ENCODE measurements at places on chromosomes 12 and 14.

GRCh38 chr14:101234999-101235334 lies 326.3 kb upstream of the DIO3 start:
- no peak for DNase-seq

DNA sequence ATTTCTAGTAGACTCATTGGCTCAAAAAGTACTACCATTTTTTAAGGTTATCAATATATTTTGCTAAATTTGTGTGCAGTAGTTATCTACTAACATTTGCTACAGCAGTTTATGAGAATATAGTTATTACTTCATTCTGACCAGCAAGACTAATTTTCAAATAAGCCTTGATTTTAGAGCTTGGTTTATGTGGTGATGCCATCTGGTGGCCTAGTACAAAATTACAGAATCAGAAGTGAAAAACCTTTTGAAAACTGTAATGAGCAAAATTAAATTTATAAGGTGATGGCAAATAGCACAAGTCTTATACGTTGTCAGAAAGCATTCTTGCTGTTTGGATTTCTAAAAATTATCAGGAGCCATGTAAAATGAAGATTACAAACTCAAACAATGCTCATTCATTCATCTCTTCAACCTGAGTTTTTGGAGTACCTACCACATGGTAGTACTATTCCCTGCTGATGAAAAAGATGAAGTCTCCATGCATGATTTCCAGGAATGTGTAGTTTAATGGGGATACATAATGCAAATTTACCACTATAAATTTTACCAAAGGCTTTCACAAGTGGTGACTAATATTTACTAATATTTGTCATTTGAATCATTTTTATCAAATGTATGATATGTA lies 51.0 kb downstream of the MAGOHB start:
- no peak for DNase-seq

DNA sequence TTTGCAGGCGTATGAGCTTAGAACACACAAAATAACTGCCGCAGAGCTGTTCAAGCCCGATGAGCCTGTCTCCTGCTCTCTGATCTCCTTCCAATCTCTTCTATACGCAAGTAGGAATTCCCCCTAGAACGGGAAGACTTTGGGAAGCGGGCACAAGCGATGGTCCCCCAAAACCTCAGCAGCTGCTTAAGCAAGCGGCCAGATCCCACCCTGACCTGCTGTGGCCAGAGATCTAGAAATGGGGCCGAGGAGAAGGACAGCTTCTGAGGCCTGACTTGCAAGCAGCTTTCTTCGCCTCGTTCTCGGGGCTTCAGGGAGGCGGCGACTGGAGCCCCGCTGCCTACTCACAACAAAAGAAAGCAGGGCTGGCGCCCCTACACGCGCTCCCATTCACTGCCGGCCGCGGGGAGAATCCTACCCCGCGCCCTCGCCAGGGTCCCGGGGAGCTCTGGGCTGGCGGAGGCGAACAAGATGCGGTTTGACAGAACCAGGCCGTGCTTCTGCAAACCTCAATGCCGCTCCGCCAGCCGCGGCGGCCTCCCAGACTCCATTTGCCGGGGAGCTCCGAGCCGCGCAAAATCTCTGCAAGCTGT lies 922 bp downstream of the TBX5 start:
- no peak for DNase-seq

- no peak for DNase-seq
These were observed 8.0 kb downstream of the SLC2A14 start for GRCh38 chr12:7864601-7865150.

DNA sequence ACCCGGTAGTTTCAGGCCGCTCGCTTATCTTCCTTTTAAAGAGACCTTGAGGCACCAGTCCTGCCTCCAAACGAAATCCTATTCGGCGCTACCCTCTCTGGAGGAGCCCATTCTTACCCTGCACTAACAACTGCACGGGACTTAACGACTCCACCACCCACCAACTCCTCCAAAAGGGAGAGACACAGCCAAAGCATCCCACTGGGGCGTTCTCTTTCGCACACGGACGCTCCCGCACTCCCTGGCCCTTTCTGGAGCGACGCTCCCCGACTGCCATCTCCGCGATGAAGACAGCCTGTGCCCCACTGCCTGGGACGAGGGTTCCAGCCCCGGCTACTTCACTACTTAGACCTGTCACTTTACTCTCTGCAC lies 650 bp downstream of the GALC start:
- DNase-seq, result no peak

- DNase-seq, result no peak
These were observed 11.3 kb downstream of the GNPTAB start for GRCh38 chr12:101819467-101819866.
